ENCODE measurements at places on chromosomes 13 and 19. TPM values are rescaled to one million over a fixed set of nuclear protein-coding genes. Genes with fewer than 3 reads are reported as not detected.

Gene PALM
- 5.1 TPM for total RNA-seq

Gene CGB8
- not detected for total RNA-seq

Gene SOX1
- not detected for total RNA-seq

Gene LILRB1
- not detected for total RNA-seq

Gene MUC16
- total RNA-seq: not detected

Gene SIAH3
- total RNA-seq: not detected

Gene SRRM5
- 0.30 TPM for total RNA-seq

Gene ZNF835
- 0.98 TPM for total RNA-seq

Gene CAPN12
- total RNA-seq: 0.91 TPM

Gene ZNF699
- total RNA-seq: 20.6 TPM

Gene LGI4
- total RNA-seq: 0.64 TPM

Gene PRR22
- total RNA-seq: 6.8 TPM

Gene HMG20B
- total RNA-seq: 260 TPM

Gene PRTN3
- not detected for total RNA-seq

Gene CEACAM21
- total RNA-seq: not detected

Gene ZNF211
- total RNA-seq: 5.9 TPM

Gene ALG11
- 15.0 TPM for total RNA-seq

Gene ZNF154
- total RNA-seq: not detected

Gene OSCAR
- 8.3 TPM for total RNA-seq

Gene FGF9
- total RNA-seq: not detected

Gene ZNF135
- total RNA-seq: 0.34 TPM

Gene TNNT1
- 83.9 TPM for total RNA-seq

Gene ZNF85
- 13.6 TPM for total RNA-seq

Gene CYP4F3
- total RNA-seq: 0.08 TPM

Gene RFPL4AL1
- not detected for total RNA-seq

Gene WASF3
- total RNA-seq: 4.8 TPM

Gene LHB
- total RNA-seq: 1.3 TPM

Gene OVOL3
- total RNA-seq: not detected

Gene CRLF1
- 9.8 TPM for total RNA-seq

Gene IL17D
- 1.4 TPM for total RNA-seq

Gene REEP6
- total RNA-seq: 4.6 TPM

Gene CD37
- not detected for total RNA-seq
